ENCODE measurements at places on chromosomes 7 and 10.
A peak's percentile ranks its signal among the peaks of the same experiment; 100 is the strongest.

GRCh38 chr10:61047081-61047480, 103.1 kb upstream of the RHOBTB1 start:
- DNase-seq, result no peak

- no peak for DNase-seq
Observed at GRCh38 chr10:91713461-91714072, 80.7 kb upstream of the PPP1R3C start.

DNA sequence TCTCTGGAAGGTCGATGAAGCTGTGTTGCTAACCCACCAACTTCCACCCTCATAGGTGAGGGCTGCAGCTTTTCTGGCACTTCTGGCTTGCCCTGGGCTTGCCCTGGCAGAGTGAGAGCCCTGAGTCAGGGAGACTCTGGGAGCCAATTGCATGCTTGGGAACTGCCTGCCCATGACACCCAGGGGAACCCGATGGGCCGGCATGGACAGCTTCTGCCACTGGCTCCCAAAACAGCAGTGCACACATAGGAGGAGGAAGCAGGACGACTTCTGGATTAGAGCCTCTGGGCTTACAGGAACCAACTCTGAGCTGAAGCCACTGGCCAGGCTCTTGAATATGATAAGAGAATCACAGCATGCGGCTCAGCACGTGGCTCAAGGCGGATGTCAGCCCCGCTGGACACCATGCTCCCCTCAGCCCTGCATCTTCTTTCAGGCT, 135.2 kb upstream of the UNC5B start:
- DNase-seq, result no peak

GRCh38 chr10:131199646-131200045, 111.9 kb downstream of the TCERG1L start:
- no peak for DNase-seq

- no peak for DNase-seq
Observed at GRCh38 chr10:133122171-133122935, 34.6 kb downstream of the ADGRA1 start.

GRCh38 chr10:119090968-119091367, 10.4 kb upstream of the EIF3A start:
- peak; percentile 99 for DNase-seq

DNA sequence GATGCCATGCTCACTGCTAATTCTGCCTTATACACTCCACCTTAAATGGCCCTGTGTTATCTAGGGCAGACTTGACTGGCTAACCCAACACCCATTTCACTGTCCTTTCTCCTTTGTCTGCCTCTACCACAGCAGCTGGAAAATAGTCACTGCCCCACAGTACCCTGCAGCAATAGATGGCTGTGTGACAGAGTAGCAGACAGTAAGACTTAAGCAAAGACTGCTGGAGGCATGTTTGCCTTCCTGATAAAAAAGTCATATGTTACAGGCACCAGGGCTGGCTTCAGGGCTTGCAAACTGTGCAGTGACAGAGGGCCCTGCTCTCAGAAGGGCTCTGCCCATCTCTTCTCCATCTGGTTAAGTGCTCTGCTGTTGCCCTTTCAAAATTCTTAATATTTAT, 332.6 kb upstream of the GHITM start:
- no peak for DNase-seq

- DNase-seq, result no peak
Observed at GRCh38 chr7:157795643-157796042, 458.8 kb downstream of the DNAJB6 start.

- DNase-seq, result no peak
Observed at GRCh38 chr7:43646603-43647338, 63.9 kb downstream of the STK17A start.

DNA sequence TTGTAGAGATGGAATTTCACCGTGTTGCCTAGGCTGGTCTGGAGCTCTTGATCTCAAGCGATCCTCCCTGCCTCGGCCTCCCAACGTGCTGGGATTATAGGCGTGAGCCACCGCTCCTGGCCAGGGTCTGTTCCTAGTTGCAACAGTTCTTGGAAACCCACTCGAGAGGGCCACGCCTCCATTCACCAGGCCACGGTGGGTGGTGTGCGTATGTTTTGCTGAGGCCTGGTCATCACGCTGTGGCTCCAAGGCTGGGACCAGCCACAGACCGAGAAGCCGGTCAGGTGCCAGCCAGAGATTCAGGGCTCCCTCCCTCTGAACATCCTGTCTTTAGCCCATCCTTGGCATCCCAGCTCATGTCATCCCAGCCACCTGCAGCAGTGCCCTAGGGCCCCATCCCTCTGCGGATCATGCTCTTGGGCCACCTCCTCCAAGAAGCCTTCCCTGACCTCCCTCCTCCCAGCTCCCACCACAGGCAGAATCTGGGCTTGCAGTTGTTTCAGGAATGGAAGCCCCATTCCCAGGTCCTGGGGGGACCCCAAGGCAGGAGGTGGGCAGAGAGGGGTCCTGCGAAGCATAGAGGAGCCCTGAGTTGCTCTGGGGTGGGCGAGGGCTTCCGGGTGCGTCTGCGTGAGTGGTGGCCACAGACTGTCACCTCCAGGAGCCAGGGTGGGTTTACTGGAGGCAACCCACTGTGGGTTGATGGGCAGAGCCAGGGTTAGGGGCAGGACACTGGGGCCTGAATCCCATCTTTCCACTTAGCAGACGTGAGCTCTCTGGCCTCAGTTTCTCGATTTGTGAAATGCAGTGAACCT, 5.2 kb downstream of the LAT2 start:
- DNase-seq, result no peak

GRCh38 chr10:13440185-13441061, 88.4 kb downstream of the BEND7 start:
- peak; percentile 48 for DNase-seq

DNA sequence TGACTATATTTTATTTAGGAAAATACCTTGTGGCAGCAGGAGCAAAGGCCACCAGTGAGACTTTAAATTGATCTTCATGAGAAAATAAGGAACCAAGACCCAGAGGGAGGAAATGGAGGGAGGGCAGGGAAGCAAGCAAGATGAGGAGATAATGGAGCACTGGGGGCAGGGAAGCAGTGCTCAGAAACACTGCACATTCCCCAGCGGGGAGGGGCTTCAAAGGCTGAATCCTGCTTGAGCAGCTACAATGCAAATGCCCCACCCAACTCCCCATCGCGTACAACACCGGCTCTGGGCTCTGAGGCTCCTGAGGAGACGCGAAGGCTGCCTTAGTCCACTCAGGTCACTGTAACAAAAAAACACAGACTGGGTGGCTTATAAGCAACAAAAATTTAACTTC, 503.8 kb downstream of the GRID1 start:
- no peak for DNase-seq

GRCh38 chr10:102645388-102645740, 1.1 kb downstream of the TRIM8 start:
- DNase-seq, result peak; percentile 64

- no peak for DNase-seq
Observed at GRCh38 chr7:33754933-33755928, 150.1 kb upstream of the BMPER start.

DNA sequence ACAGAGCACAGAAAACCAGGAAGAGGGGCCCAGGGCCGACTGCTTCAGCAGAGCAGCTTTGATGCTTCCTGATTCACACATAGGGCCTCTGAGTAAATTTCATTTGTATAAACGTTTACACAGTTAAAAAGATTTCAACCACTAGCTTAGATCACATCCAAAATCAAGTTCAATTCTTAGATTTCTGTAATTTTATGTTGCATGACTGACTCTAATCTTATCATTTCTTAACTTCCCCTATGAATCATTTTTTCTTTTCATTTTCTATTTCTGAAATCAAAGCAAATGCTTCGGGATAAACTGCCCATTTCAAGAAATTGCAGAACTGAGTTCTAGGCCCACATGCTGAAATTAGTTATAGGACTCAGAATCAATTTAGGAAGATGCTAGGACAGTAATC, 224.7 kb downstream of the INHBA start:
- DNase-seq, result no peak

All from hematopoietic multipotent progenitor cell treated with erythropoietin and hydrocortisone succinate and interleukin-3 and kit ligand, for 8 days (in vitro differentiated cells).